ENCODE measurements at places on chromosomes 4 and X. TPM values are rescaled to one million over a fixed set of nuclear protein-coding genes. Genes with fewer than 3 reads are reported as not detected.

DNA sequence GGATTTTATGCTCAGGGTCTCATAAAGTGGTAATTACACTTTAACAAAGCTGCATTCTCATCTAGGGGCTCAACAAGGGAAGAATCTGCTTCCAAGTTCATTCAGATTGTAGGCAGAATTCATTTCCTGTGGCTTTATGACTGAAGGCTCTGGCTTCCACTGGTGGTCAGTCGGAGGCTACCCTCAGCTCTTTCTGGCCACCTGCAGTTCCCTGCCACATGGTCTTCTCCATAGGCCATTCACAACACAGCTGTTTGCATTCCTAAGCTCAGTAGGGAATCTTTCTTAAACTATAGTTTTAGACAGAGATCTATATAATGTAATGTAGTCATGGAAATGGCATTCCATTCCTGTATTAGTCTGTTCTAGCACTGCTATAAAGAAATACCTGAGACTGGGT, 973.0 kb upstream of the SLIT2 start:
- DNase-seq, result no peak

GRCh38 chr4:173265751-173266150, 68.4 kb downstream of the HMGB2 start:
- DNase-seq, result no peak

Gene SCML2
- 1.2 TPM for total RNA-seq

DNA sequence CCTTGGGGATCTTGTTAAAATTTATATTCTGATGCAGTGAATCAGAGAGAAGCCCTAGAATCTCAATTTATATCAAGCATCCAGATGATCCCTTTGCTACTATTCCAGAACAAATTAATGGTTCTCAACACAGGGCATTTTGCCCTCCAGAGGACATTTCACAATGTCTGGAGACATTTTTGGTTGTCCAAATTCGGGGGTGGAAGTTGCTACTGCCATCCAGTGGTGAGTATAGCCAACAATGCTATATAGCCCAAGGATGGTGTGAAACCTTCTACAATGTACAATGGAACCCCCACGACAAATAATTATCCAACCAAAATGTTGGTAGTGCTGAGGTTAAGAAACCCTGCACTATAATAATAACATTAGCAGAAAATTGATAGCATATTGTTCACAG, 2440.0 kb downstream of the PCDH7 start:
- DNase-seq, result no peak
